ENCODE measurements at places on chromosomes 13 and 19.
A peak's percentile ranks its signal among the peaks of the same experiment; 100 is the strongest.

GRCh38 chr19:45643024-45643926 lies 4.1 kb upstream of the EML2 start:
- DNase-seq = peak; percentile 96

GRCh38 chr13:85671336-85671735 lies 127.9 kb downstream of the SLITRK6 start:
- no peak for DNase-seq

DNA sequence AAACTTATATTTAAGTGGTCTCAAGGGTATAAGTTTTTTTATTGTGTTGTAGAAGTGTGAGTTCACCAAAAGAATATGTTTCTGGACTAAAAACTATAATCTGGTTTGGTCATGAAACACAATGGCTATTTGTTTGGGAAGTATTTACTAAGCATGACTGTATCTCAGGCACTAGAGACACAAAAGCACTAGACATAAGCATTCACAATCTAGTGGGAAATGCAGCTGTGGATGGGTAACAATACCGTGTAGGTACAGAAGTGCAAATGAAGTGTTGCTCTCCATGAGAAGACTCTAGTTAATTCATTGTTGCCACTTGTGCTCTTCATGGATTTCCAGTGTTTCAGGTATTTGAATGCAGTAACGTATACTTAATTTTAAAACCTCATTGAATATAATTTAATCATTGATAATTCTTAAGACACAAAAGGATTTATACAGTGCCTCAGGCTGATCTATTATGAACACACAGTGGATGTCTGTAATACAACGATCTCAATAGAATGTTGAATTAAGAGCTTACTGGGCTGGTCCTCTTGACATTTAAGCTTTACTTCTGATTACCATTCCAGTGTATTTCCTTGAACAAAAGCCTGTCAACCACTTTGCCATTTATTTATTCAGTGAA lies 50.9 kb downstream of the TPT1 start:
- DNase-seq = no peak

- DNase-seq = peak; percentile 68
Measured at GRCh38 chr19:1513499-1514294, 878 bp upstream of the ADAMTSL5 start.

GRCh38 chr19:10422846-10423245 lies 2.5 kb downstream of the PDE4A start:
- DNase-seq = no peak

DNA sequence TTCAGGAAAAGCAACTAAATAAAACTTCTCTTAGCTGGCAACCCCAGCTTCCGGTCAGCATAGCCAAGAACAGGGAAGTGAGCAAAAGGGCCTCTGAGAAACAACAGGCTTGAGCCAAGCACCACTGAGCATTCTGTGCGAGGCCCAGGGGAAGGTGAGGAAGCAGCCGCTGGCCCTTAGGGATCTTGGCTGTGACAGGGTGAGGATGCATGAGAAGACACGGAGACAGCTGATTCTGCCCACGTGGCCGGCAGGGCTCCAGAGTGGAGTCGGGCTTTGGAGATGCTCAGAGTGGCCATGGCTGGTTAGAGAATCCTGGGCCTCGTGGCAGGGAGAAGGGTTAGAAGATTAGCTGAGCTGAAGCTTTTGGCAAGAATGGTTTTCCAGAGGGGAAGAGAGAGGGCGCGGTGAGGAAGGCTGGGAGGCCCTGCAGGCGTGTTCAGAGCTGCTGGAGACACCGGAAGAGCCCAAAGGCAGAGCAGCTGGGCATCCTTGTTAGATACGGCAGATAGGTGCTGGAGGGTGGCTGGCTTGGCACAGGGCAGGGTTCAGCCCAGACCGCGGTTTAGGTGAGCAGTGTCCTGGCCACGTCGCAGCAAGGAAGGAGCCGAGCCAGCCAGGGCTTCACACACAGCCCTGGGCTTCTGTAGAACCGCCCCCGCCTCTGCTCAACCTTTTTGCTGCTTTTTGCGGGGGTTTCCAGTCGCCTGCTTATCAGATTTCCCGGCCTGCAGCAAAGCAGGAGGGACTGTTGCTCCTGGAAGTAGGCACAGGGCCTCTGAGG lies 17.3 kb downstream of the UPF1 start:
- no peak for DNase-seq

GRCh38 chr19:54465426-54466109 lies 2.0 kb upstream of the LENG9 start:
- DNase-seq = no peak

- no peak for DNase-seq
Measured at GRCh38 chr13:94858856-94859255, 146.5 kb upstream of the SOX21 start.

- DNase-seq = no peak
Measured at GRCh38 chr13:57933606-57934005, 302.1 kb downstream of the PCDH17 start.

GRCh38 chr13:49655906-49656305 lies 27.6 kb downstream of the ARL11 start:
- DNase-seq = no peak

- DNase-seq = peak; percentile 53
Measured at GRCh38 chr19:1237754-1238368, at the start of gene CBARP. Gene CBARP, minus strand, starts transcription at chr19:1238005. Its CDS starts 1,905 bp downstream, at chr19:1236100.

DNA sequence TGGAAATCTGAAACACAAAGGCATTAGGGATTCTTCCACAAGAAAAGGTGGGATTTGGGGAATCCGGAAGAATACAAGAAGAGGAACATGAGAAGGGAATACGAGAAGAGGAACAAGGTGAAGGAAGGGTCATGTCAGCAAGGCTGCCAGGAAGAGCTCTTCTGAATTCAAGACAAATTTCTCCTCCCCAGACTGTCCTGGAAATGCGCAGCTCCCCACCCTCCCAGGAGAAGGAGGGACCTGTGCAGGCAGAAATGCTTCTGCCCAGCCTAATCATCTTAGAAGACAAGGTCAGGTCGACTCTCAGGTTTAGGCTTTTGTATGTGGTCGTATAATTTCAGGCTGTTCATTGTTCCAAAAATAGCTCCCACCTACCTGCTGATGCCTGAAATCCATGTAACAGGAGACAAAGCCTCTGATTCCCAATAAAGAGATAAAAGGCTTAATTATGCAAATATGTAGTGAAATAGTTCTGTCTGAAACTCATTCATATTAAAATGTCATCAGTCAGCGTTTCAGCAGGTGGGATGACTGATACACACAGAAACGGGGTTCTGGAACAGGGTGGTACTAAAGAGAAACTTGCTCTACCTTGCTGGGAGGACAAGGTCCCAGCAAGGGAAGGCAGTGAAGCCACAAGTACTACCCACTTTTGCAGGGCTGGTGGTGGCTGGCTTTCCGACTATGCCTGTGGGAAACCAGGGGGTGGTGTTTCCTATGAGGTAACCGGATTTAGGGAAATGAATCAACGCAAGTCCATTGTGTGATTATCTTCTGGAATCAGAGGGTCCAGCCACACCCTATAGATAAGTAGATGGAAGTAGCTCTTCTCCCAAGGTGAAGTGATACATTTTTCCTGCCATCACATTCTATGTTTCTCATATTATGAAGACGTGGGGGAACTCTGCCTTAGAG lies 76.1 kb downstream of the KL start:
- DNase-seq = no peak

- DNase-seq = no peak
Measured at GRCh38 chr19:30388327-30388726, 16.1 kb downstream of the ZNF536 start.

GRCh38 chr13:71461892-71462291 lies 405.1 kb downstream of the DACH1 start:
- no peak for DNase-seq

DNA sequence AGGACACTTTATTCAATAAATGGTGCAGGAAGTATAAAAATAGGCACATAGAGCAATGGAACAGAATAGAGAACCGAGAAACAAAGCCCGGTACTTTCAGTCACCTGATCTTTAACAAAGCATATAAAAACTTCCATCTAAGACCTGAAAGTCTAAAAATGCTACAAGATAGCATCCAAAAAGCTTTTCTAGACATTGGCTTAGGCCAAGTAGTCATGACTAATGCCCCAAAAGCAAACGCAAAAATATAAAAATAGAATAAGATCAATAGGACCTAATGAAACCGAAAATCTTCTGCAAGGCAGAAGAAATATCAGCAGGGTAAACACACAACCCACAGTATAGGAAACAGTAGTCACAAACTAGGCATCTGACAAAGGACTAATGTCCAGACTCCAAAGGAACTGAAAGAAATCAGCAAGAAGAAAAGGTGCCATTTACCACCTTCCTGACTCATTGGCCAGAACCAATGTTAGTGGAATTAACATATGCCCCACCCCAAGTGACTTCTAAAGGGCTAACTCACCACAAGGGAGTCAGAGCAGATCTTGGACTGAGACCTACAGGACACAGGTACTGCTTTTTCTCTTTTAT lies 40.8 kb upstream of the CEACAM21 start:
- no peak for DNase-seq
